ENCODE measurements at places on chromosomes 13 and 19.

DNA sequence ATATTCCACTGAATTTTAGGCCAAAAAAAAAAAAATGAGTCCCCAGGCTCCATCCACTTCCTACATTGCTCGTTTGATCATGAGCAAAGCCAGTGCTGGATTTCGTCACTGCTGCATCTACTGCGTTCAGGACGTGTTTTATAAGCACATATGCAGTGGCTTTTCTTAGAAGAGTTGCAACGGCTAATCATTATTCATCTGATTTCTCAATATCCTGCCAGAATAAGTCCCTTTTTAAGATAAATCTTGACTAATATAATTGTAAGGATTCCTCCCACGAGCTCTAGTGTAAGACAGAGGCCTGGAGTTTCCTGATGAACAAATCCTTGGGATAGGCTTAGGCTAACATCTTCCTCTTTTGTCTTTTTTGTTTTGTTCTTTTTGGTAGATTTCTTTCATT lies 19.5 kb downstream of the FAM124A start:
- DNase-seq, result peak; percentile 24

DNA sequence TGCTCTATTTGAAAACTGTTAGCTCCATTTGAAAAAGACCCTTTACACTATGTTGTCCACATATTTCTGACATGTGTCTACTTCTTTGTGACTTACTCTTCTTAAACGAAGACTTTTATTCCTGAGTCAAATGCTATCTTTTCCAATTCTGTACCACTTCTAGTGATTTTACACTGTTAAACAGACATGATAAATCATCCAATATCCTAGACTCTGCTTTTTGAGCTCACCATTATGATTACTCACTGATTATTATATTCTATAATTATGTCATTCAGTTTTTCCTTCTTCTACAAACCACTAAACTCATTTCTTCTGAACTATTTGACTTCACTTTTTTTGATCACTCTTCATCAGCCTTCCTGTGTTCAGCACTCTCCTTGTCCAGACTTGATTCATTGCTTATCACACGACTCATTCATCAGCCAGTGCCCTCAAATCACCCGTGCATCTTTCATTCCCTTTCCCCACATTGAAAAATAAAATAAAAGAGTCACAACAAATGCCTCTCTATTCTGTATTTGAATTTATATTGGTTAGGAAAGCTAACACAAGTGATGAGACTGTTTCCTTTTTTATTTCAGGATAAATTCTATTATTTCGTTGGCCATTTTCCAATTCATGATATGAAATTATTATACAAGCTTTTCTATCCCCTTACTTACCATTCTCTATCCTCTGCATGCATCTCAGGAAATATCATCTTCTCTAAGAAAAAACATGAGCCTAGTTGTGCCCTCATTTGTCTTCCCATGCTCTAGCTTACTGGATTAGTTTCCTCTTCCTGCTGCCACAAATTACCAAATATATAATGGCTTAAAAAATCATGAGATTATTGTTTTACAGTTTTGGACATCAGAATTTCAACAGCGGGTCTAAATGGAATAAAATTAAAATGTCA lies 1482.1 kb upstream of the MIR17HG start:
- DNase-seq, result no peak

GRCh38 chr19:47095476-47096099 lies 18.0 kb downstream of the ZC3H4 start:
- DNase-seq, result peak; percentile 52

DNA sequence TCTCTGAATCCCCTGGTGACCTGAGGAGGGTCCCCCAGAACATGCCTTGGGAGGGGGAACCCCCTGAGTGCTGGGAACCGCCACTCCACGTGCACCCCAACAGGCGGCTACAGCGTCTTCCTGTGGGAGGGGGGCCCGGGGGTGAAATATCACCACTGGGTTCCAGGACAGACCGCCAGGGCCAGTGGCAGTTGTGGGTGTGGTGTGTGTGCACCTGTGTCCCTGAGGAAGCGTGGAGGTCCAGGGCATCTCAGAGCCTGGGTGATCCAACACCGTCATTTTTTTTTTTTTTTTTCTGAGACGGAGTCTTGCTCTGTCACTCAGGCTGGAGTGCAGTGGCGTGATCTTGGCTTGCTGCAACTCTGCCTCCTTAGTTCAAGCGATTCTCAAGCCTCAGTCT lies 4.2 kb downstream of the ADGRE5 start:
- no peak for DNase-seq

DNA sequence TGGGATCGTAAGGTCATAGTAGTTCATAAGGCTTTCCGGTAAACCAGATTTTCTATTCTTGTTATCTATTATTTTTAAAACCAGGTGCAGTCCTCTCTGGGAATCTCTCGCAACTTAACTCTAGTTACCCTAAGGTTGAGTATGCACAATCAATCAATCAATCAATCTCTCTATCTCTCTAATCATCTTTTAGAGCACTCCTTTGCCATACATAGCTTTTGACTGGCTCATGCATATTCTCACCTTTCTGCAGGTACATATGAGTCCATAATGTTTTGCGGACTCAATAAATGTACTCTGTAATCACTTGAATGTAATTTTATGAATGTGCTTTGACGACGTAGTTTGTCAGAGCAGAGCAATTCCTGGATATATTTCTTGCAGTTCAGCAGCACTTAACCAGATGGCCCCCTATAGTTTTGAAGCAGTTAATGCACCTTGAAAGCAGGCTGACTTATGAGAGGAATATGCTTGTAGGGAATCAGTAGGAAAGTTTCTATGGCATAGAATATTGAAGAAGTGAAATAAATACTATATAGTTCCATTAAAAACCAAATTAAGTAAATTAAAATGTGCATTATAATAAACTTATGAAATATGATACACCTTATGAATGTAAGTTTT lies 524.7 kb downstream of the GPC5 start:
- DNase-seq, result no peak

DNA sequence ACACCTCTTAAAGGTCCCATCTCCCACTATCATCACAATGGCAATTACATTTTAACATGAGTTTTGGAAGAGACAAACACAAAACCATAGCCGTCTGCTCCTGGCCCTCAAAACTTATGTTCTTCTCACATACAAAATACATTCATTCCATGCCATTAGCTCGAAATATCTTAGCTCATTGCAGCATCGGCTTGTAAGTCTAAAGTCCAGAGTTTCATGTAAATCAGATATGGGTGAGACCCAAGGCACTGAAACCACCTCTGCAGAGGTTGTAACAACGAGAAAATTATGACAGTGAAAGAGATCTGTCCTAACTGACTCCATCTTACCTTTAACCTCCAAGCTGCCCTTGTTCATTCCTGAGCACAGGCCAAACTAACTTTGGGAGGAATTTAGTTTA lies 635.0 kb upstream of the SPRY2 start:
- DNase-seq, result no peak

DNA sequence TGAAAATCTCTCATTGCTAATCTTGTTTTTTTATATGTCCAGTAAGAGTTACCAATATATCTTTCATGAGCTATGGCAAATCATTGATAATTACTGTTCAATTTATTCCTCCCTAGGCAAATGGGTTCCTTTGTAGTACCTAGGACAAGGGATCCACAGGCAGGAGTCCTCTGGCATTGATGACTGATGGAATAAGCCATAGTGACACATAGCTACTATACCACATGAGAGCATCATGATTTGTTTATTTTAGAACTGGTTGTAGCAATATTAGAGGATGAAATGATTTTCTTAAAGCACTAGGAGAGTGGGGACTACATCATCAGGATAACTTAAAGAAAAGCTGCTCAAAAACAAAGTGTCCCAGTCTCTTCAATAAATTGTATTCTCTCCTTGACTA lies 21.7 kb upstream of the MAB21L1 start:
- no peak for DNase-seq

DNA sequence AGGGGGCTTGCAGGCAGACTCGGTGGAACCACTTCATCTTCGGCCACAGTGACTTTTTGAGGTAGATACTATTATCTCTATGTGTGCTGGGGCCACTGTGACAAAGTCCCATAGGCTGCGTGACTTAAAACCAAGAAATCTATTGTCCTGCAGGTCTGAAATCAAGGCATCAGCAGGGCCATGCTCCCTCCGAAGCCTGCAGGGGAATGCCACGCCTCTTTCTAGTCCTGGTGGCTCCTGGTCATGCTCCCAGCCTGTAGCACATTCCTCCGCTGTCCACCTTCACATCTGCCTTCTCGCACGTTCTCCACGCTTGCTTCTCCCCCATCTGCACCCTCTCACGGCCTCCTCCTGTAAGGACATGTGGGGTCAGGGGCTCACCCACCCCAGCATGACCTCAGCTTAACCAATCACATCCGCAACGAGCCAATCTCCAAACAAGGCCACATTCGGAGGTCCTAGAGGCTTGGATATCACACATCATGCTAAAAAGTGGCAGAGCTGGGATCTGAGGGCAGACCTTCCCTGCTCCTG lies 21.0 kb upstream of the RAB20 start:
- DNase-seq, result no peak

- DNase-seq, result no peak
Observed at GRCh38 chr19:50835103-50835784, 1.9 kb upstream of the KLK15 start.

GRCh38 chr13:78339927-78340326 lies 263.4 kb downstream of the POU4F1 start:
- DNase-seq, result no peak

GRCh38 chr13:105937451-105937850 lies 598.0 kb downstream of the EFNB2 start:
- DNase-seq, result no peak

DNA sequence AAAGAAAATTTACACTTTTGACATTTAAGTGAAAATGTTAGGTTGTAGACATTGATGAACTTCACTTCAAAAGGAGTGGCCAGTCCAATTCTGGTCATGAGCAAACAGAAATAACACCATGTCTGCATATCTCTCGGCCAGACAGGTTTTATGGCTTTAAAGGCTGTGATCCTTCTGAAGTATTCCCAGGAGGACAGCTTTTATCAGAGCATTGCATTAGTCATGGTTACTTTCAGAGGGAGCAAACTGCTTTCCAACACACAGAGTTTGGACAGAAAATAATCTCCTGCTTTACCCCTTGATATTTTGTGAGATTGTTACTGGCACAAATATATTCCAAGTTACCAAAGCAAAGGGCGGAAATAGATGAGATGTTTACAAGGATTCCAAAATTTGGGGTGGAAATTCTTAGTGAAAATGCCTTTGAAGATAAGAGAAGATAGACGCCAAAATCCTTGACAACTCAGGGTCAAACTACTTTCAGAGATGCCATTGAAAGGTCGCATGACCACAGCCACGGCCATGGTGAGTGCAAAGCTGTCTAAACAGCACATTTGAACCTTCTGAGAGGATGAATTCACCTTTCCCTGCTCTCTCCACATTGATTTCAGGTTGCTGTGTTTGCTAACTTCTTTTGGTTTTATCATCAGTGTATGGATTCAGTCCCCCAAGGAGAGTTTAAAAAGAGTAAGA lies 584.5 kb upstream of the SGCG start:
- DNase-seq, result no peak

GRCh38 chr19:50717891-50718254 lies 1.7 kb downstream of the SHANK1 start:
- no peak for DNase-seq

DNA sequence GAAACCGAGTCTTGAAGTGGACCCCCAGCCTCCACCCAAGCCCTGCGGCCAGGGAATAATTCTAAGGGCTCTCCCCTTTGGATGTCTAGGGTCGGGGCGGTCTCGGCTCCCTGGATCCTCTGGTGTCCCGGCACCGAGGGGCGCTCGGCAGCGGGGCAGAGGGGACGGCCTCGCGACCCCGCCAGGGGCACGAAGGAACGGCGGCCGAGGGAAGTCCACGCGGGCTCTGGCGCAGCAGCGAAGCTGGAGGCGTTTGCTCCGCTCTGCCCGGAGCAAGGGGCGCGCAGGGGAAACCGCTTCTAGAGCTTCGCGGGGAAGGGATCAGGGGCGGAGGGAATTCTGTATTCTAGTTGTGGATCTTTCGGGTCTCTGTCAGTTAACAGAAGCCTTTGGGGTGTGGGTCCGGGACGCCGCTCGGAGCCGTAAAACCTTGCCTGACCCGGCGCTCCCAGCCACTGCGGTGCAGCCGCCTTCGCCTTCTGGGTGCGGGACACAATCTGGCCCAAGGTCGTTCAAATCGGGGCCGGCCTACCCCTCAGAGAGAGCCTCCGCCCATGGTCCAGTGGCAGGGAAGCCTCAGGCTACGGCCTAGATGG lies 118.2 kb downstream of the KCNRG start:
- no peak for DNase-seq

DNA sequence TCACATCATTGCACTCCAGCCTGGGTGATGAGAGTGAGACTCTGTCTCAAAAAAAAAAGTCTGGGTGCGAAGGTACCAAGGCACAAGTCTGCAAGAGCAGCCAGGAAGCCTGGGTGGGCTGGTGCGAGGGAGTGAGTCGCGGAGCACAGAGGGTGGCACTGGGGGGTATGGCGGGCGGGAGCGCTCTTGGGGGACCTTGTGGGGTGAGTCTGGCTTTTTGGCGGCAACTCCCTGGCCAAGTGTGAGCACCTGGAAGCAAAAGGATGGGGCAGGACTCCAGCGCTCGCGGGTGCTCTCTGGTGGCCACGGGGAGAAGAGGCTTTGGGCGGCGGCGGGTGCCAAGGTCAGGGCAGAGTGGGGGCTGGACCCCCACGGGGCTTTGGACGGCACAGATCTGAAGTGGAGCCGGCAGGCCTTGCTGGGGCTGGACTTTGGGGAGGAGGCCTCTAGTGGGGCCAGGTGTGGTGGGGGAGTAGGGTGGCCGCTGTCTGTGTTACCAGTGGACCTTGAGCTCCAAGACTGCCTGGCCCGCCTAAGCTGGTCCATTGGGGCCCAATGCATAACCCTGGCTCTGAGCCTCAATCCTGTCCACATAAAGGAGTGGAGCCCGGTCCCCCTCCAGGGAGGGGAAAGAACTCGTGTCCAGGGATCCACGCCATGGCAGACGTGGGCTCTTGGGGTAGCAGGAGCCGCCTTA lies 1.6 kb downstream of the P2RY11 start:
- DNase-seq, result no peak

- DNase-seq, result no peak
Observed at GRCh38 chr13:34886987-34887386, 55.1 kb upstream of the NBEA start.

DNA sequence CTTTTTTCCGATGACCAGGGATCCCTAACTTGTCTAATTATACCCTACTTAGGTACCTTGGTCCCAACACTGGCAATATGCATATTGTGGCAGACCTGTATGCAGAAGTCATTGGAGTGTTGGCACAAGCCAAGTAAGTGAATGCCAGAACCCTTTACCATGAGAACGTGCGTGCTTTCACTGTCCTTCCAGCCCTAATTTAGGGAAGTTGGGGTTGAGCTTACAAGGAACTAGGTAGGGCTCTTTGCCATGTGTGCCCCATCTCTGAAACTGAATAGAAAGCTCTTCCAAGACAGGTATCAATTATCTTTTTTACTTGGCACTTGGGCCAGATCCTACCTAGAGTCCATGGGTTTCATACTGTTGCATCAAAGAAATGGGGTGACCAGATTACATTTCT lies 93.2 kb downstream of the FRY start:
- no peak for DNase-seq
